ENCODE measurements at places on chromosomes 7 and 10.

GRCh38 chr10:4688601-4689000 is 137.4 kb upstream of the AKR1E2 start:
- peak; percentile 69 for DNase-seq

DNA sequence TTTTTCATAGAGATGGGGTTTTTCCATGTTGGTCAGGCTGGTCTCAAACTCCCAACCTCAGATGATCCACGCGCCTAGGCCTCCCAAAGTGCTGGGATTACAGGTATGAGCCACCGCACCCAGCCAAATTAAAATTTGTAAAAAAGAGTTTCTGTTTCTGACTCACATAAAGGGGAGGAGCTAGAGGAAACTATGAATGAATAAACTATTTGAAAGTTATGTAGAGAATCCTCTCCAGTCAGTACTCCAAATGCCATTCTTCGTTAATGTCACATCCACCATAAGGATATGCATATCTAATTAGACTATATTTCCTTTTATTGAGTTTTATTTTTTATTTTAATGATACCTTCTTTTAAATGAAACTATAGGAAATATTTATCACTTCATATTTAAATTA is 52.6 kb downstream of the MBL2 start:
- no peak for DNase-seq

DNA sequence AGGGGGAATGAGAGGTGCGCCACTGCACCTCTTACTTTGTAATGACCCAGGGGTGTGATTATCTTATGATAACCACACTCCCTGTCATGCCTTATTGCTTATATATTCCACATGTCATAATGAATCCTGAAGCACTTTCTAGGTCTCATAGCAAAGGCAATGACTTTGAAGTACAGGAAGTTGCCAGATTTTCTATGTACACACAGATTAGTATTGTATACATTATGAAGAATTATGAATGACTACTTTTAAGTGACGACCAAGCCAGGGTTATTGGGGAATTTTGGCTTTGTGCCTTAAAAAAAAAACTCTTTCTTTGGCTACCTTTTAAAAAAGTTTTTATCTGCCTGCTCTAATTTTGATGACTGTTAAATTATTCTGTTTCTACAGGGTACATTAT is 269.6 kb downstream of the MDFIC start:
- DNase-seq = no peak

GRCh38 chr7:107660381-107661080 is at the start of gene SLC26A4:
Gene SLC26A4, plus strand, starts transcription at chr7:107660828. Its CDS starts 814 bp downstream, at chr7:107661642.
- no peak for DNase-seq

DNA sequence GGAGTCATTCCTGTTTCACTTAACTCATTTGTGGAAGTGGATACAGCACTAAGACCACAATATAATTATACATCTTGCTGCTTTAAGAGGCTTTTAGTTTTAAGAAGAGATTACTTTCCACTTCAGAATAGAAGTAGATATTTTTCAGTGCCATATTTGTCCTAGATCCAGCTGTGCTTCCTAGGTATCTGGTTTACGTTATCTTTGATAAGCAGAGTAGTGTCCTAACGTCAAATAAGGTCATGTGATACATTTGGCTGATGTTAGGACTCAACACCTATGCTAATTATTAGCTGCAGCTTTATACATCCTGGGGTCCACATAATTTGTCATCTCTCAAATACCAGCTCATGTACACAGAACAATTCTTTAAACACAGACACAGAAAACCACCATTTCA is 196.2 kb upstream of the SMIM30 start:
- DNase-seq = no peak

- DNase-seq = no peak
Observed at GRCh38 chr7:105854498-105854897, 21.9 kb downstream of the ATXN7L1 start.

- no peak for DNase-seq
Observed at GRCh38 chr7:128266883-128267594, 26.0 kb downstream of the LEP start.

DNA sequence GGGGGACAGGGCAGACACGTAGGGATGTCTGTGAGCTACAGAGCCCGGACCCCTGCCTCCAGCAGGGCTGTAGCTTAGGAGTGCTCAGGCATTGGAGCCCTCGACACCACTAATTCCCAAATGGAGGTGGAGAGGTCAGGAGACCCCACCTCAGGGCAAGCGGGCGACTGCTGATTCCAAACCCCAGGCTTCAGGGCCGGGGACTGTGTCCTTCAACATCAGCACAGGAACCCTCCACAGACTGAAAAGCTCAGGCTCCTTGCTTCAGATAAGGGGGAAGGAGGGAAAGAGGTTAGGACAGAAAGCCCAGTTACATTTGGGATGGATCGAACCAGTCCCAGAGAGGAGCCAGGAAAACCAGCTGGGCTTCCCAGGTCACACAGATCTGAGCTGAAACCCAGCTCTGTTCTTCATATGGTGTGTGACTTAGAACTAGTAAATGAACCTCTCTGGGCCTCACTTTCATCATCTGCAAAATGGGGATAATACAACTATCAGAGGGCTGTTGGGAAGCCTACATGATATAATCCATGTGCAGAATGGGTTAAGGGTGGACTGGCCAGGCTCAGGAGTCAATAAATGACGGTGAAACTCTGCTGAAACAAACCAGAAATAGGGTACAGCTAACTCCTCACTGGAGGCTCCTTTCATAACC is 16.7 kb downstream of the POLL start:
- no peak for DNase-seq

GRCh38 chr10:63430999-63431356 is 34.8 kb downstream of the JMJD1C start:
- no peak for DNase-seq

All from Kasumi-1 (cell line).